ENCODE measurements at places on chromosomes 13 and 19.

GRCh38 chr19:47619763-47620162, 10.8 kb downstream of the BICRA start:
- no peak for DNase-seq

- DNase-seq, result no peak
Measured at GRCh38 chr13:62061751-62062150, 646.1 kb upstream of the PCDH20 start.

DNA sequence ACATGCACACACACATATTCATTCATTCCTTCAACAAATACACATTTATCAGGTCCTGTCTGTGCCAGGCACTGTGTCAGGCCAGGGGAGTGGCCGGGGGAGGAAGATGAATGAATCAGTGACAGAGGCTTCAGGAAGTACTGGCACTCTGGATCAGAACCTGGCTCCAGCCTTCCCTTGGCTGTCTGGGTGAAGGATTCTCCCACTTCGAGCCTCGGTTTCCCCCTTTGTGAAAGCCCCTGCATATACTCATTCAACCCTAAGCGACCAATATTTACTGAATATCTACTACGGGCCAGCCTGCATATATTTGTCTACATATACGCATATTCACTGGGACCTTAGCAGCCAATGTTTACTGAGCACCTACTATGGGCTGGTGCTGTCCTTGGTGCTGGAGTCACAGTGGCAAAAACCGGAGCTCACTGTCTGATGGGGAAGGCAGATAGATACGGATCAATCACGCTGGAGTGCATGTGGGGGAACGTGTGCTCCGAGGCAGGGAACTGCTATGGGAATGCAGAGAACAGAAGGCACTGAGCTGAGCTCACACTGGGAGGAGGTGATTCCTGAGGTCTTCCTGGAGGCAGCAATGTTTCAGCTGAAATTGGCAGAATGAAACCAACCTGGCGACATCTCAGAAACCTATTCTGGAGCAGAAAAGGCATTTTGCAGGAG, 636 bp upstream of the ZNF579 start:
- DNase-seq, result no peak

DNA sequence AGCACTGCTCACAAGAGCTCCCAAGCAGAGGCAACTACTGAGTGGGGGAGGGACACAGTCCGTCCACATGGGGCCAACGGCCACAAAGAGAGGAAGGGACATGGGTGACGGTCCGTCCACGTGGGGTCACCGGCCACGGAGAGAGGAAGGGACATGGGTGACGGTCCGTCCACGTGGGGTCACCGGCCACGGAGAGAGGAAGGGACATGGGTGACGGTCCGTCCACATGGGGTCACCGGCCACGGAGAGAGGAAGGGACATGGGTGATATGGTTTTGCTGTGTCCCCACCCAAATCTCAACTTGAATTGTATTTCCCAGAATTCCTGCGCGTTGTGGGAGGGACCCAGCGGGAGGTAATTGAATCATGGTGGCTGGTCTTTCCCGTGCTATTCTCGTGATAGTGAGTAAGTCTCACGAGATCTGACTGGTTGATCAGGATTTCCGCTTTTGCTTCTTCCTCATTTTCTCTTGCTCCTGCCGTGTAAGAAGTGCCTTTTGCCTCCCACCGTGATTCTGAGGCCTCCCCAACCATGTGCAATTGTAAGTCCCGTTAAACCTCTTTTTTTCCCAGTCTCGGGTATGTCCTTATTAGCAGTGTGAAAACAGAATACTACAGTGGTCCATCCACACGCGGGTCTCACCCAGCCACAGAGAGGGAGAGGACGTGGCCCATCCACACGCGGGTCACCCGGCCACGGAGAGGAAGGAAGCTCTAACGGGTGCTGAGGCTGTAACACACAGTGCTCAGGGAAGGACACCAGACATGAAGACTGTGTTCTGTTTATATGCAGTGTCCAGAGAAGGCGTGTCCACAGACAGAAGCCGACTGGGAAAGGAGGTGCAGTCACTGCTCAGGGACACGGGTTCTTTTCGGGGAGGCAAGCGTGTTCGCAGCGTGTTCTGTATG, 48.5 kb downstream of the GAS6 start:
- no peak for DNase-seq

- DNase-seq, result no peak
Measured at GRCh38 chr19:10577951-10578350, 9.2 kb downstream of the AP1M2 start.

DNA sequence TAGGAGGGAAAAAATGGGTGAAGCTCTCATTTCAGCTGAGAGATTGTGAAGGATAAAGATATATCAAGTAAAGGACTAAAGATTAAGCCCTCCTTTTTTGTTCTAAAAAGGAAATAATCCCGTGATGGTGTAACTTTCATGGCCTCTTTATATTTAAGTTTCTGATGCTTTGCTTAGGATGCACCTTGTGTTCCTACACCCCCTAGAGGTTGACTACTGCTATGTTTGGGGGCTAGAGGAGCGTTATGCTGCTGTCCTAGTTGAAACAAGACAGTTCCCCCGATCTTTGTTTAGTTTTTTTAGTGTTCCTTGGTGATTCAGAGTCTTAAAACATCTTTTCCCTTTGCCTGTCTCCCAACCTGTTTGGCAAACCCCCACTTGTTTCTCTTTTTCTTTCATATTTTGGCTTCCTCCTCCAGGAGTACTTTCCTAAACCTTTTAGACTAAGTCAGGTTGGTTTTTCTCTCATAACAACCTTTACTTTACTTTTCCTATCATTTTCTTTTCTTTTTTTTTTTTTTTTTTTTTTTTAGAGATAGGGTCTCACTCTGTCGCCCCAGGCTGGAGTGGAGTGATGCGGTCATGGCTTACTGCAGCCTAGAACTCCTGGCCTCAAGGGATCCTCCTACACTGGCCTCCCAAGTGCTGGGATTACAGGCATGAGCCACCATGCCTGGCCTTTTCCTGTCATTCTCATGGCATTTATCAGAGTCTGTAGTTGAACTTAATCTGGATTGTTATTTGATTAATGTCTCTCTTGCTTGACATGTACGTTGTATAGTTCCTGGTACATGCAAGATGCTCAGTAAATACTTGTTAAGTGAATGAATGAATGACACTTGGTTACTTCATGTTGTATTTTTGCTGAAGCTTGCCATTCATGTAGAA, 2.8 kb downstream of the UBA2 start:
- DNase-seq, result no peak

DNA sequence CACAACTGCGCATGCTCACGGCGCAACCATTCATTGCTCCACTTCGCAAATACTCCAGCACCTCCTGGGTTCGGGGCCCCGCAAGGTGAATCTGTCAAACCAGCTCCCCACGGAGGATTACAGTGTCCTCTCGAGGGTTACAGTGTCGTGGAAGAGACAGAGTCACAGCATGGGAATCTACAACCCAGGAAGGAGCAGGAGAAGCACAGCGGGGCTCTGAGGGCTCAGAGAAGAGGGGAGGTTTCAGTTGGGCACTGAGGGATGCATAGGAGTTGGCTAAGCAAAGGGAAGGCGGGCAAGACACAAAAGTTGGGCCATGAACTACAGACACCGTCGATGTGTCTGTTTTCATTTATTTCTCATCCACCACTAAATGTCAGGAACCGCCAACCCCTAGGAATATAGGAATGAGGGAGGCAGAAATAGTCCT, 1.0 kb upstream of the GTF2F1 start:
- DNase-seq, result no peak

DNA sequence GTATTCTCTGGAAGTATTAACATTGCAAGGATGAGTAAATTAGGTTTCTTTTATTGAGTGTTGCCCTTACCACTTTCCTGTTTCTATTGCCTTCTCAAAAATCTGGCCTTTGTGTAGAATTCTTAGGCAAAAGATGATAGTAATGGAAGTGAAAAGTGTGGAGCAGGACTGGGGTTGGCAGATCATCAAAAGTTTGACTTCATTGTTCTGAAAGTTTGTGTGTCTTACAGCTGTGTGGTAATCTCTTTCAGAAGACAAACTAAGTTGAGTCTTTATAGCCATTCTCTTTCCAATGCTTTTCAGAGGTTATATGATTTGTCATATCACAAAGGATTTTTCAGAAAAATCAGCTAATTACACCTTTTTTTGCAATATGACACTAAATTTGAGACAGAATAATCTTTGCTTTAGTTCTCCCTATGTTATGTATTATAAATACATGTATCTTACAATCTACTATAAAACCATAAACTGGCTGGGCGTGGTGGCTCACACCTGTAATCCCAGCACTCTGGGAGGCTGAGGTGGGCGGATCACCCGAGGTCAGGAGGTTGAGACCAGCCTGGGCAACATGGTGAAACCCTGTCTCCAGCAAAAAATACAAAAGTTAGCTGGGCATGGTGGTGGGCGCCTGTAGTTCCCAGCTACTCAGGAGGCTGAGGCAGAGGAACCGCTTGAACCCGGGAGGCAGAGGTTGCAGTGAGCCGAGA, 8.7 kb upstream of the KCNRG start:
- DNase-seq, result no peak

DNA sequence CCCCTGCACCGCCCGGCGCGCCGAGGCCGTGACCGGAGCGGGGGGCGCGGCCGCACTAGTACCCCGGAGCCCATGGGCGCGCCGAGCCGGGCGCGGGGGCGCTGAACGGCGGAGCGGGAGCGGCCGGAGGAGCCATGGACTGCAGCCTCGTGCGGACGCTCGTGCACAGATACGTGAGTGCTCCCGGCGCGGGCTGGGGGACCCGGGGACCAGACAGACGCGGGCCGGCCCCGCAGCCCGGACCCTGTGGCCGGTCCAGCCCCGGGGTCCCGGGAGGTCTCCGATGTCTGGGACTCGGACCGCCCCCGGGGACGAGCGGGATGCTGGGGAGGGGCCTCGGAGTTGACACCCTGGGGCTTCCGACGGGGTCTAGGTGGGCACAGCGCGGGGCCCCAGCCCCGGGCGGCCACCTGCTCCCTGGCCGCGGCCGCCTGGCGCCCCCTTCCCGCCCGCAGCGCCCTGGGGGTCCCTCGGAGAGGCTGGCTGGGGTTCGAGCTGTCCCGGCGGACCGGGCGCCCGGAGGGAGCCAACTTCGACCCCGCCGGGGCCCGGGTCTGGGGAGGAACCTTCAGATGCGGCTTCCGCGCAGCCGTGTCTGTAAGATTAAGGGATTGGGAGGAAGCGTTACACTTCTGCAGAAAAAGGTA, 568 bp downstream of the ATP11A start:
- no peak for DNase-seq

DNA sequence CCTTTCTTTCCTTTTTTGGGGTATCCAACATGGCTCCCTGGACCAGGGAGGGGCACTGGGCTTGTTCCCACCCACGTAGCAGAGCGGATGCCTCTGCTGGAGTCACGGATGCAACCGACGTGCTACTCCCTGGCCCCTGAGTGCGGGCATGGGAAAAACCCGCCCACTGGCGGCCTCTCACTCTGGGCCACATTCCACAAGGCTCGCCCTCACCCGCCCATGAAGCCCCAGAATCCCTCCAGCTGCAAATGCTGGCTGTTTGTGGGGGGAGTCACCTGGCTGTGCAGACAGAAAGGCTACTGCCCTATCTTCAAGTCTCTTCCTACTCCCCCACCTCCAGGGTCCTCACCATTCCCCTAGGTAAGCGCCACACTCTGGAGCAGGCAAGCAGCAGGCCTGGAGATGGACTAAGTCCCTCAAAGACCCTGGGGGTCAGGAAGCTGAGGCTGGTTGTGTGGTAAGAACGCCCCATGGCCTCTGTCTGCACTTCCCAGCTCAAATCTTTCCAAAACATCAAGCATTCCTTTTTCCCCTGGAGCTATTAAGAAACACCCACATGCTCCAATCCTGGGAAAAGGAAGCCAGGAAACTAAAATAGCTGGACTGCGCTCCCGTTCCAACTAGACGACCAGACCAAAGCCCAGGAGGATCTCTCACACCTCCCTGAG, 17.9 kb upstream of the EPHX3 start:
- DNase-seq, result peak; percentile 59

GRCh38 chr19:5682107-5682482, 1.3 kb downstream of the HSD11B1L start:
- DNase-seq, result no peak

DNA sequence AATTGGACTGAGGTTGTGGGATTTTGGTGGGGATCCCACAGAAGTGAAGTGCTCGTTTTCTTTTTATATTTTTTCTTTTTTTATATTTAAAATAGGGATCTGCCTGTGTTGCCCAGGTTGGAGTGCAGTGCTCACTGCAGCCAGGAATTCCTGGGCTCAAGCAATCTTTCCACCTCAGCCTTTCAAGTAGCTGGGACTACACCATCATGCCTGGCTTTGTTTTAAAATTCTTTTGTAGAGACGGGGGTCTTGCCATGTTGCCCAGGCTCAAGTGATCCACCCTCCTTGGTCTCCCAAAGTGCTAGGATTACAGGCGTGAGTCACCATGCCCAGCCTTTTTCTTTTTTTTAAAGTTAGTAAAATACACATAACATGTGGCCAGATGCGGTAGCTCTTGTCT, 20.6 kb downstream of the CRTC1 start:
- DNase-seq, result no peak

GRCh38 chr13:33033986-33034385, 17.8 kb downstream of the KL start:
- no peak for DNase-seq

DNA sequence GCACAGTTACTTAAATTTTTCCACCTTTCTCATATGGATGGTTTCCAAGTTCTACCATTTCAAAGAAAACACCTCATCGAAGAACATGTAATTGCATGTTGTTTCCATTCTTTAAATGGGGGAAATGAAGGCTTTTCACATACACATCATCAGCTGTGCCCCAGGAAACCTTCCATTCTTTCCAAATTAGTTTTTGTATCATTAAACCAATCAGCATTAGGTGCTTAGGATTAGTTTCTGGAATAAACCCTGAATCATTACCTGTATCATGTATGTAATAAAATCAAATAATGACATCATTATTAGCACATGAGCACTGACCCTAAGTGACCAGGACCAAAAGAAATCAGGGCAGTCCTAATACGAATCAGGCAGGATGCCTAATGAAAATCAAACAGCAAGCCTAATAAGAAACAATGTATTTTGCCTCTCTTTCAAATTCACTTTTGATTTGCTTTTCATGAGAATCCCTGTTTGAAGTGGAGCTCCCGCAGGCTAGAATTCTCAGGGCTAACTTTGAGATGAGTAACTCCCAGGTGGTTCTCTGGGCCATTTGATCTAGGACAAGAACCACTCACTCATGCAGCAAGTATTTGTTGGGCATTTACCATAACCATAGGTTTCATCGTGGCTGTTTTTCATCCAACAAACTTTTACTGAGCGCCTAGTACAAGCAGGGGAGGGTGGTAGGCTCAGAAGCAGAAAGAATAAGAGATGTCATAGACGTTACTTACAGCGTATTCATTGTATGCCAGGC, 89.2 kb downstream of the MZT1 start:
- DNase-seq, result peak; percentile 28

GRCh38 chr13:52686376-52686775, 33.7 kb downstream of the SUGT1 start:
- no peak for DNase-seq

GRCh38 chr19:36257520-36257876, 42.6 kb downstream of the ZNF146 start:
- no peak for DNase-seq

All from non-pigmented ciliary epithelial cell (primary cell).